ENCODE measurements at places on chromosomes 4 and X.
A peak's percentile ranks its signal among the peaks of the same experiment; 100 is the strongest.

GRCh38 chrX:110161361-110161686 is 156.6 kb downstream of the AMMECR1 start:
- DNase-seq: no peak

GRCh38 chr4:5631352-5632065 is 76.8 kb downstream of the EVC2 start:
- DNase-seq: no peak

DNA sequence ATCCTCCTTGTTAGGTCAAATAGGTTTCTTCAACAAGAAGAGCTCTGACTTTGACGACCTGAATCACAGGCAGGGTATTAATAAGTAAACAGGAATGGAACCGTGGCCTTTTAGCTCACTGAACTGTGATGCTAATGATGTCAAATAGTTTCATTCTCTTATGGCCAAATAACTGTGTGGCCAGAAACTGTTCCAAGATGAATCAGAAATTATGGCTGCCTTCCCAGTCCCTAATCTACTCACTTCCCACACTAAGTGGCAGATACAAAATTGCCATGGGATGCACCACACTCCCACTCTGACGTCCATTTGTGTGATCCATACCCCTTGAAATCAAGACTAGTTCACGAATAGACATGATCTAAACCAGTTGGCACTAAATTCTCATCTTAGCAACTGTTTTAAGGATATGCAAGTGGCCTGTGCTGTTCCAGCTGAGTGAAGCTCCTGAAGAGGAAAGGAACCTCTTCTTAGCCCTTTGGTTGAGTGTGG is 455.4 kb downstream of the IL15 start:
- DNase-seq: no peak

DNA sequence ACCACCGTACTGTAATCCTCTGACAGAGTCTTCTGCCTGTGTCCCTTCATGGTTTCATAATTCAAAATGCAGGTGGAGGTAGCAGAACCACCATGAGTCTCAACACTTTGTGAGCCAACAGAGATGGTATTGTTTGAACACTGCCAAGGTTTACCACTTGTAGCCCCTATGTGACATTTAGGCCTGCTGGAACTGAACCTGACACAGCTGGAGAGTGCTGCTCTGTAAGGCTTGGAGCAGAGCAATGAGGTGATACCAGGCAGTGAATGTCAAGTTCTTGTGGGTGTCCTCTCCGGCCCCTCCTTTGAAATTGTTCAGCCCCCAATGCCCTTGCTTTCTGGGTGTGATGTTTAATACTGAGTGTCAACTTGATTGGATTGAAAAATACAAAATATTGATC is 1042.9 kb downstream of the ARAP2 start:
- no peak for DNase-seq

DNA sequence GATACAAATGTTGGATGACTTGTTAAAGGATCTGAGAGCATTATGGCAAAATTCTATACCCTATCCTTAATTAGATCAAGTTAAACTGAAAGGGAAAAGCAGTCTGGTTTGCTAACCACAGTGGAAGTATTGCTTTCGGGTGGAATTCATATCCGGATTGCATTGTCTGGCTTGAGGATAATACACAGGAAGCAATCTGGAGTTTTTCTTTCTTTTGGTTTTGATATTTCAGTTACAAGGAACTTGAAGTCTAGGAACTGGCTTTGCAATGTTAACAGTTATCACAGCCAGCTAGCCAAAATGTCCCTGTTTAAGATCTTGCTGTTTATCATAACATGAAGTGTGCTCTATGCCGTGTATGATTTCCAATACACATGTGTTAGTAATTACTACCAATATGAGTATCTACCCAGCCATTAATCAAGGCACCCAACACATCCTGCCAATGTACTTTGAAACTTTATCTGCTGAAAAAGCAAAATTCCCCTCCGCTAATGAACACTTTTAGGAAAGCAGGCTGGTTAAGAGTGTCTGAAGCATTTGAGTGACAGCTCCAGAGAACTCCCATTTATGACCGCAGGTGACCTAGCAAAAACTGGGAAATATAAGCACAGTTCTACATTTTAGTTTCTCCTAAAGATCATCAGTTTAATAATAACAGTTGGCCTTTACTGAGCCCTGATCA is 146.4 kb downstream of the PALLD start:
- no peak for DNase-seq

- no peak for DNase-seq
Observed at GRCh38 chr4:153733751-153734448, 25.9 kb downstream of the RNF175 start.

DNA sequence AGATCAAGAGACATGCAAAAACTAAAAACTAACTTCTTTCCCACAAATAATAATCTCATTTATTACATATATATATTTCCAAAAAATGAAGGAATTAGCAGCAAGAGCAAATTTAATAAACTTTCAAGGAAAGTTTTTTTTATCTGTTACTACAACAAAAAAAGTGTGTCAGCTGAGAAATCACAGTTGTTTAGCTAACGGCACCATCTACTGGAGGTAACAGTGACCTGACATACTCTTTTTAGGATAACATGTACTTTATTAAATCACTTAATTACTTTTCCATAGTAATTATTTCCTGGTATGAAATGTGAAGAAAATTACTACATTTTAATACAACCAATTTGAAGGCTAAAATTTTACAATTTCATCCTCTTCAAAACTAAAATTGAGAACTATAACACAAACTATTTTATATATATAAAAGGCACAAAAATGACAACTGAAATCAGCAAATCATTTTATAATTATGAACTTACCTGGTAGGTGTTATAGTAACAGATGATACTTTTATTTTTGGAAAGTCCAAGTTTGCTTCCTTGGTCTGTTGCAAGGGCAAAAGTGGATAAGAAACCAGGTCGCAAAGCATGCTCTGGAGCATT is 9.1 kb downstream of the LAMTOR3 start:
- peak; percentile 36 for DNase-seq

- DNase-seq: no peak
Observed at GRCh38 chr4:18014269-18014668, 7.3 kb downstream of the LCORL start.

DNA sequence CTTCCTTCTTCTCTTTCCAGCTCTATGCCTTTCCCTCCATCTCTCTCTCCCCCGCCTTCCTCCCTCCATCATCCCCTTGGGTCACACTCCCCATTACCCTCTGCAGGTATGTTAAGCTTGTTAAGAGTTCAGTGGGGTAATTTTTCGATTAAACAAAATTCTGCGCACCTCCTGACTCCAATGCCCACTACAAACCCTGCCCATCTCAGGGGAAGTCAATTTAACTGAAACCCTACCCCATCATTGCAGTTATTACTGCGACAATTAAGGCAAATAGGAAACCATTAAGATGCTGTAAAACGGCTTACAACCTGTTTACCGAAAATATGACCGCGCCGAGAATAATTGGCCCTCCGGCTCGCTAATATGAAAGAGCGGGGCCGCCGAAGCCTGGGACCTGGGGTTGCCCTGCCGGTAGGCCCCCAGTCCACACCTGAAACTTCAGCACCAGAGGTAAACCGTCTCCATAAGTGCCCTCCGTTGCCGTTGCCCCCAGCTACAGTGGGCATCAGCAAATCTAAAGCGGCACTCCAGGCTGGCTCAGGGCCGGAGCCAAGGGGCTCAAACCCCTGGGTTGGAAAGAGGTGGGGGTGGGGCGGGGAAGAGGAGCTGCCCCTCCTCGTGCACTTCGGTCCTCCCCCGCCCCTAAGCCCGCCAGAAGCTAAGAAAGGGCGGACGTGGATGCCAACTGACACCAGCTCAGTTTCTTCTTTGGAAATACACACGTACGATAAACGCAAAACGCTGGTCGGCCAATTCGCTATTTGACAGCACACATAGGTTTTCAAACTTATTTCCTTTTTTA is 4.8 kb downstream of the ARX start:
- DNase-seq: no peak

DNA sequence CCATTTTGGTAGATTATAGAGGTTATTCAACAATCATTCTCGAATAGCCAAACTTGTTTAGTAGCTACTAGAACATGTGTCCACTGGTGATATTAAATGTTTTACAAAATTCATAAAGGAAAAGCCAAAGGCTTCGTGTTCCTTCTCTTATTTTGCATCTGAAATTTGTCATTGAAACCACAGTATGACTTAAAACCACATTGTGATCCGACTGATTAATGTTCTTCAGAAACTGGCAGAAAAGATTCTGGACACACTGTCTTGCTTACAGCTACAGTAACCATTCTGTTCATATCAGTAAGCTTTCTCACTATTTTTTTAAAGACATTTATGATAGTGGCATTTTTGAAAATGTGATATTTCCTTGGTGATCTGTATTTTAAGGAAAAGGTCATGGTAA is 2.6 kb upstream of the SMARCA1 start:
- DNase-seq: no peak

DNA sequence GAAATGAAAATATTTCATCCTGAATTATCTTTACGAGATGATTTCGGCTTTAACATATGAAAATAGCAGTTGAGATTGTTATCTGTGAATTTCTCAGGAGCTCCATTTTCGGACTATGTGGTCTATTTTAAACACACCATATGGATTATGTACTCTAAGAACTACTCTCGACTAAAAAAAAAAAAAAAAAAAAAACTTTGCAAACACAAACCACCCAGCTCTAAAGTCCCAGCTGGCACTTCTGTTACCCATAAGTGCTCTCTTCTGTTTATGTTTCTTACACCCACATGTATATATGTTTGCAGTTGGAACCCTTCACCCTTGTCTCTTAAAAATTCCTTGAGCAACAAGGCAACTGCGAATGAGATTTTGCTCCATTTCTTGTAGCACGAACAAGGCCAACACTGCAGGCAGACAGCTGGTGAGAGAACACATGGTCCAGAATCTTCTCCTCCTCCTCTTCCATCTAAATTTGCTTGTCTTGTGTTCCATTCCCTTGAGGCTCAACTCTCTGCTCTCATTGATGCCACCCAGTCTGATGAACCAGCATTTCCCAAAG is 172.7 kb upstream of the HCCS start:
- no peak for DNase-seq

GRCh38 chr4:160265014-160265413 is 1162.1 kb downstream of the RAPGEF2 start:
- no peak for DNase-seq

GRCh38 chr4:76589402-76589801 is 154.4 kb downstream of the SHROOM3 start:
- DNase-seq: no peak

- DNase-seq: peak; percentile 3
Observed at GRCh38 chrX:5051831-5052491, 1176.7 kb downstream of the NLGN4X start.

- no peak for DNase-seq
Observed at GRCh38 chr4:5711479-5712184, 631 bp downstream of the EVC start.

DNA sequence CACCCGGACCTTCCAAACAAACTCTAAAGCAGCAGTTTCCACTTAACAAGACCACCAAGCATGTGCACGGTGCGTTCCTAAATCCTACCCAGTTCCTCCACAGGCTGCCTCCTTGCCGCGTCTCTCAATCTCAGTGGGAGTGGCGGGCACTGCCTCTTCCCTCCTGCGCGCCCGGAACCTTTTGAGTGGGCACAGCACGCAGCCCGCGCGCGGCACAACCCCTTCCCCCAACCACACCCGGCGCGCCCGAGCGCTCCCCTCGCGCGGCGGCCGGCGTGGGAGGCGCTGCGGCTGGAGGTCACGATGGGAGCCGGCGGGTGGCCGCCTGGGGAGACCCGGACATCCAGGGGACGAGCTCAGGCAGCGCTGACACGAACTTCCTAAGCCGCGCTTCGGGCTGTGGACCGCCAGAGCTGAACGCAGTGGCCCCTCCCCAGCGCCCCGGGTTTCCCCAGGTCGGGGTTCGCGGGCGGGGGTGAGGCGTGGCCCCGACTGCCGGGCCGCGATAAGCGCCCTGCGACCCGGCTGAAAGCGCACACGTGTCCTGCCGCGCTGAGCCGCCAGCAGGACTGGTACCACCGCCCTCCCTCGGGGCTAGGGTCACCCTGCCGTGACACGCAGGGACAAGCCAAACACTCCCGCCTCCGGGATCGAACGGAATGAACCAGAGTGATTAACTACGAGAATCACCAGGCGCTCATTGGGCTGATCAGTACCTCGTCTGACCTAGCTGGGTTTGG is at the start of gene ABCG2:
Gene ABCG2, minus strand, starts transcription at position 151 of the 740 bp plus-strand sequence. CDS start 18,644 bp downstream, outside the sequence.
- DNase-seq: peak; percentile 92

DNA sequence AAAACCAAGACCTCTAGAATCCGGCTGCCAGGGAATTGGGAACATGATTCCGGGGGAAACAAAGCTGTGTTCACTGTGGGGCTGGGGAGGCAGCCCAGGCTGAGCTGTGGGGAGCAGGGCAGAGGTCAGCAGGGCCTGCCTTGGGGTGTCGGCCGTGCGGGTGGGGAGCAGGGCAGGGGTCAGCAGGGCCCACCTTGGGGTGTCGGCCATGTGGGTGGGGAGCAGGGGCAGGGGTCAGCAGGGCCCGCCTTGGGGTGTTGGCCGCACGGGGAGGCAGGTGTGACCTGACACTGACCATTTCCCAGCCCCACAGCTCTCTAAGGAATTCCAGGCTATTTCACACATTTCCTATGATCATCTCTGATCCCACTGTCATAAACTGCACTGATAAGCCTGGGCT is 45.6 kb upstream of the CPLX1 start:
- DNase-seq: no peak

GRCh38 chrX:153939573-153939972 is 4.7 kb upstream of the NAA10 start:
- DNase-seq: no peak

GRCh38 chrX:108442901-108443464 is 3.3 kb downstream of the COL4A5 start:
- no peak for DNase-seq

DNA sequence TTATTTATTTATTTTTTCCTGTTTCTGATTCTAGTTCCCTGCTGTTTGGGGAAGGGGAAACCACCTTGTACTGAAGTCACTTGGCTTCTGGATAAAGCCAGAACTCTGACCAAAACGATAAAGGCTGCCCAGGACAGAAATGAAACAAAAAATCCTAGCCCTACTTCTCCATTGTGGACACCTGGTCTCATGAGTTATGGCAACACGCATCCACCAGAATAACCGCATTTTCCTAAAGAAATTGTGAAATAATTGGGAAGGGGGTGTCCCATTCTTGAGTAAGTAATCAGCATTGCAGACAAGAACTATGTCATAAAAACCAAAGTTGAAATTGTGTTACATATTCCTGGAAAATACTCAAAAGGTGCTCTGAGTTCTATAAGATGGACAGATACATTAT is 42.1 kb downstream of the SLC9A7 start:
- no peak for DNase-seq

GRCh38 chr4:169103966-169104412 is 93.9 kb upstream of the CBR4 start:
- DNase-seq: no peak

- DNase-seq: no peak
Observed at GRCh38 chrX:134551376-134552048, 91.5 kb downstream of the HPRT1 start.

GRCh38 chr4:128757712-128758111 is 51.8 kb upstream of the JADE1 start:
- DNase-seq: no peak

GRCh38 chr4:32748498-32748897 is 2028.3 kb downstream of the PCDH7 start:
- DNase-seq: no peak
